ENCODE measurements at places on chromosomes 16 and 17. TPM values are rescaled to one million over a fixed set of nuclear protein-coding genes. Genes with fewer than 3 reads are reported as not detected.

- H3K36me3 ChIP-seq: no peaks in the 10 kb centered on the region
- H3K27ac ChIP-seq: no peak overlapping the region
- H3K27me3 ChIP-seq: no peaks in the 10 kb centered on the region
- no peaks in the 10 kb centered on the region for H3K4me1 ChIP-seq
Observed at GRCh38 chr16:12468552-12468951, 335.1 kb downstream of the CPPED1 start.

DNA sequence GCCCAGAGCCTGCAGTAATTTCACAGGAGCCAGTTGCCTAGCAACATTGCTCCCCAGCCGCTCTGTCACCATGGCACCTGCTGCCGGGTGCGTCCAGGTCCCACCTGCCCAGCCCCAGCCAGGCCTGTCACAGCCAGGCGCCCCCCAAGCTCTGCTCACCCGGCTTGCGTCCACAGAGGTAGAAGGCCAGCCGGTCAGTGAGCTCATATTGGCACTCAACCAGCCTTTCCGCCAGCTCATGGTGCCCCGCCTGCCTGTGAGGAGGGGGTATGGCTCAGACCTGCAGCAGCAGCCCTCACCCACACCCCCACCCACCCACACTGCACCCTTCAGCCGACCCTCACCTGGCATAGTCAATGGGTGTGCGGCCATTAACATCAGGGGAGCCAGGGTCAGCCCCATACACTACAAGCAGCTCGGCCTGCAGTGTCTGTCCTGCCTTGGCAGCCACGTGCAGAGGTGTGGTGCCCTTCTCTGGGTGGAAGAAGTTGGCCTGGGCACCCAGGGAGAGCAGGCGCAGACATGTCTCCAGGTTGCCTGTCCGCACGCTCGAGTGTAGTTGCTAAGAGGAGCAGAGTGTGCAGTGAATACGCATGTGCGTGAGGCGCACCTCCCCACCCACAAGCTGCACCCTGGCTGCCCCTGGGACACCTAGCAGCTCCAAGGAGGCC, 7.7 kb downstream of the GIT1 start:
- H3K27me3 ChIP-seq: no peaks in the 10 kb centered on the region
- DNase-seq: no peak
- H3K27ac ChIP-seq: no peak overlapping the region
- peaks cover 34% of the 10 kb centered on the region for H3K4me1 ChIP-seq
- H3K36me3 ChIP-seq: peaks cover 18% of the 10 kb centered on the region

GRCh38 chr17:32015245-32016013, 8.2 kb downstream of the LRRC37B start:
- DNase-seq: no peak
- H3K27me3 ChIP-seq: no peaks in the 10 kb centered on the region
- no peaks in the 10 kb centered on the region for H3K4me1 ChIP-seq
- H3K36me3 ChIP-seq: no peaks in the 10 kb centered on the region

DNA sequence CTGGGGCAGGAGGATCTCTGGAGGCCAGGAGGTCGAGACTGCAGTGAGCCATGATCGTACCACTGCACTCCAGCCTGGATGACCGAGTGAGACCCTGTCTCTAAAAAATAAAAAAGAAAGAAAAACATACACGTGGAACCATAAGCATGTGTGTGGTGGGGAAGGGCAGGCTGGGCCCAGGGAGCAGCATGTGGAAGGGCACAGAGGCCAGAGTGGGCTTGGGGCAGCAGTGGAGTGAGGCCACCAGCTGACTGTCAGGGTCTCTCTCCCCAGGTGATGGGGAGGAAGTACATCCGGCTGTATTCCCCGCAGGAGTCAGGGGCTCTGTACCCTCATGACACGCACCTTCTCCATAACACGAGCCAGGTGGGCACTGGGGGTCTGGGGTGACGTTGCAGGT, 16.8 kb downstream of the KDM8 start:
- no peaks in the 10 kb centered on the region for H3K36me3 ChIP-seq
- H3K4me1 ChIP-seq: no peaks in the 10 kb centered on the region
- H3K4me3 ChIP-seq: no peak overlapping the region

The PLEKHM1 gene
- total RNA-seq: 33.2 TPM

The CD300LD gene
- total RNA-seq: not detected

The MEOX1 gene
- 2.5 TPM for total RNA-seq

Measured in sigmoid colon (tissue), 7 donors.